Germinal center (tissue), 1 donor: ENCODE measurements at places on chromosomes 2 and 18.

DNA sequence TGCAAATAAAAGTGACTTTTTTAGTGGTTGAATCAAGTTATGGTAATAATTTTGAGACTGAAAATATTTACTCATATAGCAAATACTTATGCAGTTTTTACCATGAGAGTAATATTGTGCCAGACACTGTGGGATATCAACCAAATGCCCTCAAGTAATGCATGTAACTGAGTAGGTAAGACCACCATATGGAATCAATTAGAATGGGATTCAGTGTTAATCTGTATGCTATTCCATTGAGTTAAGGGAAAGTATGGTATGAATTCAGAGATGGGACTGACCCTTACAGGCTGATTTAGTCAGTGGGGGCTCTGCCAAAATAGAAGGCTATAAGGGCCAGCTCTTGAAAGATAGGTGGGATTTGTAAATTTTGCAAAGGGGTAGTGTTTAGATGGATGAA, 131.6 kb downstream of the CCDC85A start:
- no peak for DNase-seq

DNA sequence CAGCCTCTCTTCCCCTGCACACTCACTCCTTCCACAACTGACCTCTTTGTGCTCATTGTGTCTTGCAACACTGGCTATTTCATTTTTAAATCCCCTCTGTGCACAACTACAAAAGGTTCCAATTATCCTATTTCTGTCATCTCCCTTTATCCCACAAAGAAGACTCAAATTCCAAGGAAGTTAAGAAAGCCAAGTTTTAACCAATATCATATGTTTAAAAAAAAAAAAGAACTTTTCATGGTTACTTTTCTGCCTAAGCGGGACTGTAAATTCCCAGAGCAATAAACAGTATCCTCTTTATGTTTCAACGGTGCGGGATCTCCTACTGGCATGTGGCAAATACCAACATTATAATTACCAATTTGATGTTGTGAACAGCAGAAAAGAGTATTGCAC, 83.8 kb downstream of the DOCK10 start:
- DNase-seq: no peak

DNA sequence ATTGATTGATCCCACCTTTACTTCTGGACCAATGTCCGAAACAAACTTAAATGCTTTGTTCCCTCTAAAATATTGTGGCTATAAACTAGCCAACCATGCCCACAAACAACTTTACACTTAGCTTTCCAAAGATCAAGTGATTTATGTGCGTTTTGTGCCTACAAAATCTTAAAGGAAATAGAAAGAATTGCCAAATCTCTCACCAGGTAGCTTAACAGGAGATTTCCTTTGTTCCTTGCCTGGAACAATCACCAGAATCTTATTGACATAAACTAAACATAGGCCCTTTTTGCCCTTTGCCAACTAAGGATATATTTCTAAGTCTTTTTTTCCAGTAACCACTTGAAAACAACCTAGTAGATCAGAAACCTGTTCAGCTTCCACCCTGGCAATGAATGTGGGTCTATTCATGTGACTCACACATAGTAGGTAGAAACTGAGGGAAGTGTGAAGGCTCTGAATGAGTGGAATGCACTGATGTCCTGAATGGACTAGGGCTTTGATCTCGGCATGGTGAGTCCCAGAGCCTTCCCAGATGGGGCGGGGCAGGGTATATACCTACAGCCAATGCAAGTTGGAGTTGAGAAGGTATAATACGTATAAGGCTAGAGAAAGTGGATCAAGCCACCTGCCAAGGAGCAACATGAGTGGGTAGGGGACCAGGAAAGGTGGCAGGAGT, 94.6 kb upstream of the PPP1CB start:
- DNase-seq: no peak

- DNase-seq: no peak
Observed at GRCh38 chr2:159211447-159212396, 74.8 kb downstream of the WDSUB1 start.

DNA sequence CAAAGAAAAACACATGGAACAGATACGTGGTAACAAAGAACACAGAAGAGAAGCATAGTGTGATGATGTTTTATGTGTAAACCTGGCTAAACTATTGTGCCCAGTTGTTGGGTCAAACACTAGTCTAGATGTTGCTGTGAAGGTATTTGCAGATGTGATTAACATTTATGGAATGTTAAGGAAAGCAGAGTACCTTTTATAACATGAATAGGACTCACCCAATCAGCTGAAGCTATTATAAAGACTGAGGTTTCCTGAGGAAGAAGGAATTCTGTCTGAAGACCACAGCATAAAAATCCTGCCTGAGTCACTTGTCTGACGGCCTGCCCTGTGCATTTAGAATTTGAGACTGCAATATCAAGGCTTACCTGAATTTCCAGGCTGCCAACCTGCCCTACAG, 253.1 kb downstream of the DYM start:
- no peak for DNase-seq

GRCh38 chr2:74670263-74670662, 16.2 kb downstream of the SEMA4F start:
- no peak for DNase-seq

GRCh38 chr2:44851518-44851917, 90.0 kb upstream of the SIX3 start:
- no peak for DNase-seq
